ENCODE measurements at places on chromosomes 2 and 18.

GRCh38 chr2:27024188-27024587 is 8.6 kb upstream of the TMEM214 start:
- no peak overlapping the region for H3K4me3 ChIP-seq
- no peaks in the 10 kb centered on the region for H3K27me3 ChIP-seq
- DNase-seq: no peak
- H3K36me3 ChIP-seq: peaks cover 6% of the 10 kb centered on the region

DNA sequence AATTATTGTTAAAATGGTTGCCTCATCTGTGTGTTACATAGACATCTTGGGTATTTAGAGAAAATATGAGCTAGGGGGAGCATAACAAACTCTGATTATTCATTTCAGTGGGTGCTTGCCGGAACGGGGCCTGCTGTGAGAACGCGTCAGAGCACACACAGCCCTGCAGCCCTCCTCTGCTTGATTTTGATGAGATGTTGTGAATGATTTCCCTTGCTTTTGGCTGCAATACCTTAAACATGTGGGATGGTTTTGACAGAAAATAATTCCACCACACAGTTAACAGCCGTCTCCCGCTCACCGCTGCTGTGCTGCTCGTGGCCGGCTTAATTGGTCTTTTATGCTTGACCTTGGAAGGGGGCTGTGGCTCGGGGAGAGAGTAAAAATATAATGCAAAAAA is 49.9 kb upstream of the TXNDC2 start:
- H3K27ac ChIP-seq: no peak overlapping the region
- H3K4me3 ChIP-seq: no peak overlapping the region
- peaks cover 6% of the 10 kb centered on the region for H3K27me3 ChIP-seq

DNA sequence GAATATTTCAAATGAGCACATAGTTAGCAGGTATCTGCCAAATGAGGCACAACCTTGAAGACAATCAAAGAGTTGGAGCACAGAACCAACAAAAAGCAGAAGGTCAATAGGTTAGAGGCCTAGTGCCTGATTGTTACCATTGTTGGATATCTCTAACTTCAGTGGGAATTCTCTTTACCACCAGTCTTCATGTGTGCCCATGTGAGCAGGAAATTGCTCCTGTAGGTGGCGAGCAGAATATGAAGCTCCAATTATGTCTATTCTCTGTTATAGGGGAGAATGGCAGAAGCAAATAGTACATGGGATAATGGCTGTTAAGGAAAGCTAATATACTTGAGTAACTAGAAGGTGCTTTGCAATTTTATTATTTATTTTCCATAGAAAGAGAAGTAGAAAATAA is 14.9 kb upstream of the ZNF385B start:
- no peaks in the 10 kb centered on the region for H3K36me3 ChIP-seq
- DNase-seq: no peak
- H3K27ac ChIP-seq: no peak overlapping the region
- no peaks in the 10 kb centered on the region for H3K27me3 ChIP-seq
- H3K4me3 ChIP-seq: no peak overlapping the region

- no peaks in the 10 kb centered on the region for H3K27me3 ChIP-seq
- no peak overlapping the region for H3K4me3 ChIP-seq
- no peak overlapping the region for H3K27ac ChIP-seq
- peaks cover 8% of the 10 kb centered on the region for H3K36me3 ChIP-seq
Measured at GRCh38 chr2:216235896-216236295, 126.7 kb downstream of the XRCC5 start.

Data from activated naive CD4-positive, alpha-beta T cell treated with anti-CD3 and anti-CD28 coated beads, Interleukin-2, amount 10 ng/mL, durations not matched to agents 7 days and 5 days (primary cell).